ENCODE measurements at places on chromosomes 1 and 21. TPM values are rescaled to one million over a fixed set of nuclear protein-coding genes. Genes with fewer than 3 reads are reported as not detected.
A peak's percentile ranks its signal among the peaks of the same experiment; 100 is the strongest.

DNA sequence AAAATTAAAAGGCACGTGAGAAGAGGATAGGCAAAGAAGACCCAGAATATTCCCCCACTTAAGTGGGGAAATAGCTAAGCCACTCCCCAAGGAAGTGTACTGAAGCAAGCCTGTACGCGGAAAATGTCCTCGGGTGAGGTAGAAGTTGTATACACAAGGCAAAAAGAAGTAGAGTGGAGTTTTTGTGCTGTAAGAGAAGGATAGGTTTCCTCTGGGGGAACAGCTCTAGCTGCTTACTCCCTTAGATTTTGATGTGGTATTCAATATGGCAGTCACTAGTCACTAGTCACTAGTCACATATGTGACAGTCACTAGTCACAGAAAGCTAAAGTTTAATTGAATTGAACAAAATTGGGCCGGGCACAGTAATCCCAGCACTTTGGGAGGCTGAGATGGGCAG, 7.6 kb downstream of the TXNIP start:
- no peak for DNase-seq

DNA sequence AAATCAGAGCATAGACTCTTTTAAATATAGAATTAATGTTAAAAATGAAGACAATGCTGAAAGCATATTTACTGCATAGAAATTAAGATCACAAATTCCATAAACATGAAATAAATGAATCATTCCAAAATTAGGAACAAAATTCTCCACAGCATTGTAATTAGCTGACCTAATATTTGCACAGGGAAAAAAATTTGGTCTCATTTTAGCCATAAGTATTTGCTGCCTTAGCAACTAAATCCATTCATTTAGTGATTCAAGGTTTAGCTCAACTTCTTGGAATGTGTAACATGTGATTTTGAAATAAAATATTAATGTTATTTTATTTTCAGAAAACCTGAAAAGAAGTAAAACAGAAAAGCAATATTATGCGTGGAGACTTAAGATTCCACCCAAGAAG, 25.5 kb downstream of the ADAMTS5 start:
- DNase-seq = no peak

DNA sequence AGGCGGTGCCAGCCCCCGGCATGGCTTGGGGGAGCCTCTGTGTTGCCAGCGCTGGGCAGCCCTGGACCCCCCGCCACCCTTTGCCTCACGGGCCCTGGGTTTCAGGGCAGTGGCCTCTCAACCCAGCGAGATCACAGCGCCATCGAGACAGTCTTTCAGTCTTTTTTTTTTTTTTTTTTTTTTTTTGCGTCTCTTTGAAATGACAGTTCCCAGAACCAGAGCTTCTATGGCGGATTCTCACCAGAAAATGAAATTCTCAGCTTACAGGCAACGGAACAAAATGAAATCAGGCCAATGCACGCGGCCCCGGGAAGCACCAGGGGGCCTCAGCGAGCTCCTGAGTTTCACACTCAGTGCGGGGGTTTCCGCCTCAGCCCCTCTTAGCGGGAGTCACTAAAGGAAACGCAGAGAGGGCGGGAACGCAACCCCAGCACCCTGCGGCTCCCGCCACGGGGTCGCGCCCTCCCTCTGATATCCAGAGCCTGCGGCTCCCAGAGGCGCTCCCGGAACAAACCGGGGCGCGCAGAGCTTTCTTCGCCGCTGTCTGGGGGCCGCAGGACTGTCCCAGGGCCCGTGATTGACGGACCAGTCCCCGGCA, 8.0 kb upstream of the COL6A1 start:
- DNase-seq = peak; percentile 39

GRCh38 chr1:59751801-59752200, 62.9 kb upstream of the HOOK1 start:
- no peak for DNase-seq

DNA sequence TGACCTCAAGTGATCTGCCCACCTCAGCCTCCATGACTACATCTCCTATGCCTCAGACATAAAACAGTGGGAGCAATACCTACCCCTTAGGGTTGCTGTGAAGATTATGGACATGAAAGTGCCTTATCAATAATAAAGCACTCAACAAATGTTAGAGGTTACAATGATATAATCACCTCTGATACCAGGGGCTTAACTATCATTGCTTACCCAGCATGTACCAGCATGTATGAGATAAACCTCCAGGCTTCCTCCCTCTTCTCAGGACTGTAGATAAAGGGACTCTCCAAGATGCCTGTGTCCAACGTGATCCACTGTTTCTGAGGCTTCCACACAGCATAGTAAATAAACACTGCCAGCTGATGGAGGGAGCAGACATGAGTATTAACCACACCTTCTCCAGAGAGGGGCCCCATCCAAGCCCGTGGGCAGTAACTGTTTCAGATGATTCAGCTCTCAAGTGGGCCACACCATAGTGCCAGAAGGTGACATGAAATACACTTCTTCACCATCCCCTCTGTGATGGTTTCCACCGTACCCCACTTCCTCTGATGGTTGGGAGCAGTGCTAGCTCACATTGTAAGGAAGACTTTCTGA, 26.2 kb downstream of the RHBDL2 start:
- DNase-seq = no peak

DNA sequence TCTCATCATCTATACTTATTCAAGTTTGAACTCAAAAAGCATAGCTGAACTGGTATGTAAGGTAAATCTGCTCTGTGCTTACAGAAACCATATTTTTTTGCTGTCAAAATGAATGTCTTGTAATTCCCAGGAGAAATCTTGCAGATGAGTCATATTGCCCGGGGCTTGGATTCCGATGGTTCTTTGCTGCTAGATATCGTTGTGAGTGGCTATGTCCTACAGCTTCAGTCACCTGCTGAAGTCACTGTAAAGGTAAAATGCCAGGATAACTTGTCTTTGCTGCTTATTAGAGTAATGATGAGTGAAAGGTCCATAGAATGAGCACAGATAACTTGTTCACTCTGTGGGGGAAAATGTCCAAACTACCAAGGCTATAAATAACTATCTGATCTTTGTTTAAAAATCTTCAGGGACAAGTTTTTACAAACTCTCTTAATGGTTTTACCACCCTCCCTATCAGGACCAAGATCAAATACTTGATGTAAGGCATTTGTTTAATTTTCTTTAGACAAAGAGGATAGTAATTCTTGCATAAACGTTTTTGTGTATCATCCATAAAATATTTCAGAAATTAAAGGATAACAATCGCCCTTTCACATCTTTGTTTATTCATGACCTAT, 222.3 kb downstream of the TPR start:
- DNase-seq = no peak

DNA sequence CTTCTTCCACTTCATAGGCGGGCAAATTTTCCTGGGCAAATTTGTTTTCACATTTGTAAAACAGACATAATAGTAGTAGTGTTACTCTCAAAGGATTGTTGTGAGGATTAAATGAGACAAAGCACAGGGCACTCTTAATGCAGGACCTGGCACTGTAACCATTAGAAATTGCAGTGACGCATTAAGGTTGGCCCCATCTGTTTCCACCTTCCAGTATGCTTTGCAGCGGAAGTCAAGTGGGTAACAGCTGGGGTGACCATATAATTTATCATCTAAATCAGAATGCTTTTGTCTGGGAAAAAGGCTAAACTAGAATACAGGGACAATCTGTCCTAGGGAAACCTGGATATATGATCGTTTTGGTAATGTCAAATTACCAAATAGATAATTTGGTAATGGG, 132.5 kb upstream of the CACHD1 start:
- no peak for DNase-seq

GRCh38 chr1:202201266-202201665, 7.7 kb downstream of the LGR6 start:
- no peak for DNase-seq

- DNase-seq = peak; percentile 46
Measured at GRCh38 chr1:169892927-169893644, 610 bp downstream of the SCYL3 start.

GRCh38 chr1:108585313-108585712, 25.4 kb downstream of the EEIG2 start:
- DNase-seq = no peak

DNA sequence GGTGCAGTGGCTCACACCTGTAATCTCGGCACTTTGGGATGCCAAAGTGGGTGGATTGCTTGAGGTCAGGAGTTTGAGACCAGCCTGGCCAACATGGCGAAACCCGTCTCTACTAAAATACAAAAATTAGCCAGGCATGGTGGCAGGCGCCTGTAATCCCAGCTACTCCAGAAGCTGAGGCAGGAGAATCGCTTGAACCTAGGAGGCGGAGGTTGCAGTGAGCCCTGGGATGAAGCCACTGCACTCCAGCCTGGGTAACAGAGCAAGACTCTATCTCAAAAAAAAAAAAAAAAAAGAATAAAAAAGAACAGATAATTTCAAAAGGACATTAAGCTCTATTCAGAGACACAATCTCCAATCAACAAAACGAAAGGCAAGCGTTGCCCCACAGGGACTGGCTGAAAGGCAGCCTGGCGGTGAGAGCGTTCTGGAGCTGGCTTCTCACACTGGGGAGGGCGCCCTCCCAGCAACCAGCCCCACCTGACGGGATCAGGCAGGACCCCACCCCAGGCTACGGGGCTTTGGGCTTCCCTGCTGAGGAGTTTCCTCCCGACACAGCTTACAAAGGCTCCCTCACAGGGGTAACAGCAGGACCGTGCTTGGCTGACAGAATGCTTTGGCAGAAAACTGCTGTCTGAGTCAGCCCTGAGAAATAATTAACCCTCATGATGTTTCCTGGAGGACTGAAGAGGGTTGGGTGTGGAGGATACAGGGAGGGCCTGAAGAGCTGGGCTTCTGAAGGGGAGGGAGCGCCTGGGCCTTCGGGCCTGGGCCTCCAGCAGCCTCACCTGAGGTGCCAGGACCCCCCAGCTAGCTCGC, 31.1 kb upstream of the SRP9 start:
- peak; percentile 47 for DNase-seq

DNA sequence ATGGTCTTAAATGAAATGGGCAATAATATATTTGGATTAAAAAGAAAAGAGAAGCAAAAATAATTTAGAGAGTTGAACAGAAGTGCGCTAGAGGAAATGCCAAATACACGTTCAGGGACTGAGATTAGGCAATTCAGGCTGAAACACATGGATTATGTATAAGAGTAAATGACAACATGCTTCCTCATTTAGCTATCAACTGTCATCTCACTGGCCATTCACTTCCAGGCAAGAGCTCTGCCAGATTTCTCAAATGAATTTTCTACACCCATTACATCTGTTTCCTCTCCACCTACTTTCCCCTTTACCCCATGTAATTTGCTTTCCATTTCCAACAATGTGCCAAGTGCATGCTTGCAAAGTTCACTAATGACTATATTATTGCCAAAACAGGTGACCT, 582.4 kb downstream of the LTN1 start:
- DNase-seq = no peak

GRCh38 chr1:24126672-24127023, 14.7 kb upstream of the MYOM3 start:
- DNase-seq = no peak

DNA sequence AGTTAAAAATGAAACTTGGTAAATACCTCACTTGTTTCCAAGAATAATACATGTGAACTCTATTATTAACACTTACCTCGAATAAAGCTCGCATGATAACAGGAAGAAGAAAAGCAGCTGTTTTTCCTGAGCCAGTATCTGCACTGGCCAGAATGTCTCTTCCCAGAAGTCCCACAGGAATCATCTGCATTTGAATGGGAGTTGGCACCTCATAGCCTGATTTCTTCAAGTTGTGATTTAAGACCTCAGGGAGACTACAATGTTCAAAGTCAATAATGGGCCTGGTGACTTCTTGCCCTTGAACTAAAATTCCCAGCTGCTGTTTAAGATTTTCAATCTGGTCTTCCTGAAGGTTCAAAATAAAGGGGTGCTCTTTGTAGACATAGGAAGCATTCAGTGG, 3.8 kb downstream of the DDX59 start:
- no peak for DNase-seq

DNA sequence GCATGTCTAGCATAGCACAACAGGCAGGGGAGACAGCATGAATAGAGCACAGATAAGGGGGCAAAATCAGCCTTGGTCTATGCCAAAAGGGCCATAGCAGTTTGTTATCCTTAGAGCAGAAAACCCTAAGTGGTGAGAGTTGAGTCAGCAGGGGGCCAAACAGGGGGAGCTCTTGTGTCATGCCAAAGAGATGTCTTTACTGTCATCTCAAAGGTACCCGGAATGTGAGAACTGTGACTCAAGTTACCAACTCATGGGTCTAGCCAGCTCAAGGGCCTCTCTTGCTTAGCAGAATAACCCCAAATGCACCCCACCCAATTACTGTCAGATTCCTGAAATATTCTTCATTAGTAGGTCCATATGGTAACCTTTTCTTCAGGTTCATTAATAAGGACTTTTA, 45.9 kb upstream of the NRDC start:
- DNase-seq = no peak

DNA sequence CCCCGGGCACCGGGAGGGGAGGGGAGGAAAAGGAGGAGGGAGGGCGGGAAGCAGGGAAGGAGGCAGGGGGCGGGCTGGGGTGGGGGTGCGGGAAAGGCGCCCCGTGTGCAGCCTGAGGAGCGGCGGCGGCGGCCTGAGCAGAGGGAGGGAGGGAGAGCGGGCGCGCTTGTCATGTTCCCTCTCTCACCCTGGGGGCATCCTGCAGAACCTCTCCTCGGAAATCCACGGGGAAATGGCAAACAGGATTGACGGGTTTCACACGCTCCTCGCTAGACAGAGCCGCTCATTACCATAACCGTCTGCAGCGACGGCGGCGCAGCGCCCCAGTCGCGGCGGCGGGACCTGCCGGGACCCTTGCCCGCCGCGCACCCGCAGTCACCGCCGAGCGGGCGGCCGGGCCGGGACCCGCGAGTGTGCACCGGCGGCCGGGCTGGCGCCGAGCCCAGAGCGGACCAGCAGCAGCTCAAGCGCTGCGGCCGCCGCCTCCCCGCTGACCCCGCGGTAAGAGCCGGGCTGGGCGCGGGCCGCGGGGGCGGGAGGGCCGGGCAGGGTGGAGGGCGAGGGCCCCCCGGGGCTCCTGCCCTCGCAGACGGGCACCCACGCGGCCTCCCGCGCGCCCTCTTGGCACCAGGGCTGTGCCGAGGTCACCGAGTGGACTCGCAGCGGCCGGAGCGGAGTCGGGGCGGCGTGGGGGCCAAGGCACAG, at the start of gene SERTAD4:
Gene SERTAD4 (plus strand): TSS at position 286 of the 705 bp plus-strand sequence. CDS start 5,165 bp downstream, outside the sequence.
- DNase-seq = peak; percentile 23

FAM110D gene
- total RNA-seq = 0.64 TPM

TTC39A gene
- 7.0 TPM for total RNA-seq

INTS3 gene
- total RNA-seq = 53.0 TPM

VANGL2 gene
- total RNA-seq = 17.2 TPM

RAP1GAP gene
- total RNA-seq = 13.5 TPM

KCNA10 gene
- total RNA-seq = not detected

IGSF9 gene
- total RNA-seq = 4.7 TPM

KDF1 gene
- not detected for total RNA-seq

GCSAML gene
- 0.36 TPM for total RNA-seq

HSD3B2 gene
- not detected for total RNA-seq

FALEC gene
- total RNA-seq = 2.2 TPM

OR13G1 gene
- total RNA-seq = not detected

CCDC17 gene
- 1.00 TPM for total RNA-seq

CELA2B gene
- not detected for total RNA-seq

RCSD1 gene
- 5.3 TPM for total RNA-seq

Measured in cerebellum (tissue), 4 donors.